Hair follicle dermal papilla cell (primary cell): ENCODE measurements at places on chromosomes 2 and 18. TPM values are rescaled to one million over a fixed set of nuclear protein-coding genes. Genes with fewer than 3 reads are reported as not detected.

SCYGR6 gene
- not detected in 2 replicates for total RNA-seq

DSG4 gene
- not detected in 2 replicates for total RNA-seq

COL4A3 gene
- 0.12 TPM in 1 of 2 replicates, not detected in the other for total RNA-seq

TIA1 gene
- total RNA-seq, result 49.2 and 76.9 TPM in 2 replicates
